ENCODE measurements at places on chromosomes 4 and X. TPM values are rescaled to one million over a fixed set of nuclear protein-coding genes. Genes with fewer than 3 reads are reported as not detected.

DNA sequence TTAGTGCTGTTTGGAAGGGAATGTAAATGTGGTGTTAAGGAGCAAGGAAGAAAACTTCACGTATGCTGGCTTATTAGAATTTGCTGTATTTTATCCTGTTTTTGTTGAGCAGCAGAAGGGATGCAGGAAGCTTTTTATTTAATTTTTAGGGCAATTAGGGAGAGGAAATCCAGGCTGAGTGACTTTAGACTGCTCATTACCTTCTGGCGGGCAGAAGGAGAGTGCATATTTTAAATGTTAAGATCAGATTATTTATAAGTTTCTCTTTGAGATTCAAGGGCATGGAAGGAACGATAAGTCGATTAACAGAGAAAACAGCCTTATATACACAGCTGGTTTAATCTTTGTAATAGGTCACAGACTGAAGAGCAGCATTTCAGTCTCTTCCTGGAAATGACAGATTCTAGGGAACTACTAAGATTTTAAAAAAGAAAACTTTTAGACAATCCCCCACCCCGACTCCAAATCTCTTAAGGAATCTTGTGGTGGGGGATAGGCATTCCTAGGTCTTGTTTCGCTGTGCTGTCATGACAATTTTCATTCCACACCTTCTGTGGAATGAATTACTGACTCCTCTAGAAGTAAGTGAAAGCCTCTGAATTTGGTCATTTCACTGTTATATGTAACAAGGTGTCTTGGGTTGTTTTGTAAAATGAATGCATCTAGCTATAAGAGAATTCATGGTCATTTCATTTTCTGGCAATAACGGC lies 402.5 kb downstream of the RAPGEF2 start:
- no peak for DNase-seq

DNA sequence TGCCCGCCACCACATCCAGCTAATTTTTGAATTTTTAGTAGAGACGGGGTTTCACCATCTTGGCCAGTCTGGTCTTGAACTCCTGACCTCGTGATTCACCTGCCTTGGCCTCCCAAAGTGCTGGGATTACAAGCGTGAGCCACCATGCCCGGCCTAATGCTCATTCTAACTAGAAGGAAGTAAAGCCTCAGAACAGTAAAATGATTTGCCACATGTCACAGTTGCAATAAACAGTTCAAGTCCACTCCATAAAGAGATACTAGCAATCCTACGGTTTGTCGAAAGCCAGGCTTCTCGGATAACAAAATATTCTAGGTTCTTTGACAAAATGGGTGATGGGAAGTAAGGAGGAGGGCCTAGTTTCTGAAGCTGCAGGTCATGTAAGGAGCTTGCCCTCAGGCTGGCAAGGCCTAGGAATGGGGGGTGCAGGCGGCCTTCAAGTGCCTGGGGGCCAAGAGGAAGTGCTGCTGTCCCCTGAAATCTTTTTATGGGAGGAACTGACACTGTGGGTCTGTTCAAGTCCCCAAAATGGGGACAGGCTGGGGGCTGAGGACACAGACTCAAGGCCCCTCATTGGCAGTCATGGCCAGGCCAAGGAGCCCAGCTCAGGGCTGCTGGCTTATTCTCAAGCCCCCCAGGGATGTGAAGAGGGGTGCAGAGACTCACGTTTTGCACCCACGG lies 31.8 kb upstream of the ACSL1 start:
- no peak for DNase-seq

The PCDH11X gene
- polyA plus RNA-seq = 0.37 TPM

The GLRB gene
- polyA plus RNA-seq = 12.4 TPM

The PNMA6A gene
- 6.1 TPM for polyA plus RNA-seq

The CSAG2 gene
- polyA plus RNA-seq = not detected

All from left renal pelvis (tissue), 4 donors.